Hematopoietic multipotent progenitor cell treated with erythropoietin and hydrocortisone succinate and interleukin-3 and kit ligand, for 8 days (in vitro differentiated cells): ENCODE measurements at places on chromosomes 7 and 10.

- DNase-seq: no peak
These were observed 7.3 kb upstream of the TCERG1L start for GRCh38 chr10:131318814-131319213.

GRCh38 chr7:101321491-101322401 lies at the start of gene IFT22:
Gene IFT22, minus strand, starts transcription at chr7:101321812. Its CDS starts 103 bp downstream, at chr7:101321709.
- peak; percentile 93 for DNase-seq

DNA sequence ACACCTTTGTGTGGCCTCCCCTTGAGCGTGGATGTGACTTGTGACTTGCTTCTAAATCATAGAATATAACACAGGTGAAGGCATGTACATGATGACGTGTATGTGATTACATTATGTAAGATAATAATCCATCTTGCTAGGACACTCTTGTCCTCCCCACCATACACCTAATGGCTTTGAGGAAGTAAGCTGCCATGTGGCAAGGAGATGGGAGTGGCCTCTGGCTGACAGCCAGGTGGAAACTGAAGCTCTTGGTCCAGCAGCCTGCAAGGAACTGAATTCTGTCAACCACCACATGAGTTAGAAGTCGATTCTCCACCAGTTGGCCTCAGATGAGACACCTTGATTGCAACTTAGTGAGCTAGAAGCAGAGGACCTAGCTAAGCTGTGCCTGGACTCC lies 67.4 kb upstream of the ELN start:
- peak; percentile 68 for DNase-seq

GRCh38 chr10:84213076-84213475 lies 12.3 kb downstream of the LRIT2 start:
- no peak for DNase-seq

DNA sequence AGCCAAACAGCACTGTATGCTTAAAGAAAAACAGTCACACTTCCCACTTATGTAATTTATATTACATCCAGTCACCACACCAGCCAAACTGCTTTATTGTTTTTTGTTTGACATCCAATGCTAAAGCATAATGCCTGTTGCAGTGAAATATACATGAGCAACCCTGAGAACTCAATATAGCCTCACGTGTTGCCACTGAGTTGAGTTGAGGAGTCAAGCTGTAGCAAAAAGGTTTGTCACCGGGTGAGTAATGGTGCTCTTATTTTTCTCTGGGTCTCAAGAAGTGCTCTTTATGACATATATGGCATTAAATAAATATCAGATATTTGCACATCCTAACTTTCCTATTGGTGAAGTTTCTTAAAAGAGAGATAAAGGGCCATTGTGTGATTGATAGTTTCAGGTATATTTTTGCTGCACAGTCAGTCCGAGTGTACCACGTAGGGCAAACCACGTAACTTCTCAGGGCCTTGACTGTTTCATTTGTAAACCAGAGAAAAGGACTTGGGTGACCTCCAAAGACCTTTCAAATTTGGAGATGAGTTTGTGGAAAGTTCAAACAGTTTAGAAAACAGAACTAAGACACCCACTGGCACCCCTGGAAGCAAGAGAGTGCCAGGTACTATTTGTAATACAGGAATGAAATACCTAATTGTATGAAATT lies 168.5 kb downstream of the CFTR start:
- no peak for DNase-seq

DNA sequence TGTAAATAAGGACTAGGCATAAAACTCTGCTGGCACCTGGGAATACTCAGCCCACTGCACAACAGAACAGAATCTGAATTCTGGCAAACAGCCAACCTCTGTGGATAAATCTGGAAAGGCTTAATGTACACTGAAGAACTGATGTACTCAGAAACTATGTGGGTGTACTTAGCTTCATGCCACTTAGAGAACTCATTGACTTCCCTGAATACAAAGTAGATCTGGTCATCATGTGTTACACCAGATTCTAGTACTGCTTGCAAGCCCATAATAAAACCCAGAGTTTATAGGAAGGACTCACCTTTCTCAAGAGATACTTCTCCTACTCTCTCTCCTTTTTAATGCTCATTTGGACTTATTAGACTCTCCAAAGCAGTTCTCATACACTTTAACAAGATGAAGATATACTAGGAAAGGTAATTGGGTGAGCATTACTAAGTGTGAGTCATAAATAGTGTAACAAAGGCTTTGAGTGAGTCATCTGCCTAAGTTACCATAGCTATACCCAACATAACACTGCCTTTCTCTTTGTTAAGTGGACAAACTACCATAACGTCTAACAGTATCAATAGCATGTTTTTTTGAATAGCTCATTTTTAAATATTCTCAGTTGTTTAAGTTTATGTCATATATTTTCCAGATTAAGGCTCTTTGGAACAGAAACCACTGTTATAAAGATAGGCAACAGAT lies 309.1 kb downstream of the MDFIC start:
- no peak for DNase-seq

DNA sequence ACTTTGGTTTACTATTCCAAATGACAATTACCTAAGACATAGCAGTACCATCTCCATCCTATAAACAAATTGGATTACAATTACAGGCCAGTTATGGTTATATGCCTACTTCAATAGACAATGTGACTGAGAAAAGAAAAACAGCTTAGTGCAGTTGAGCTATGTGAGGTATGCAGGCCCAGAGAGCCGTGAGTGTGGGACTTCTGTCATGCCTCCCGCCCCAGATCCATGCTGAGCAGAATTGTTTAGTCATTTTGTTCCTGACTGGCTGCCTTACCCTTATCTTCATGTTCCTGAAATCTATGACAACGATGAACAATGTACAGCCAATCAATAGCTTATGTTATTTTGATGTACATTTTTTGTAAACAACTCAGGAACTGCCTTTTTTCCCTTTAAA lies 21.7 kb downstream of the LARP4B start:
- no peak for DNase-seq

DNA sequence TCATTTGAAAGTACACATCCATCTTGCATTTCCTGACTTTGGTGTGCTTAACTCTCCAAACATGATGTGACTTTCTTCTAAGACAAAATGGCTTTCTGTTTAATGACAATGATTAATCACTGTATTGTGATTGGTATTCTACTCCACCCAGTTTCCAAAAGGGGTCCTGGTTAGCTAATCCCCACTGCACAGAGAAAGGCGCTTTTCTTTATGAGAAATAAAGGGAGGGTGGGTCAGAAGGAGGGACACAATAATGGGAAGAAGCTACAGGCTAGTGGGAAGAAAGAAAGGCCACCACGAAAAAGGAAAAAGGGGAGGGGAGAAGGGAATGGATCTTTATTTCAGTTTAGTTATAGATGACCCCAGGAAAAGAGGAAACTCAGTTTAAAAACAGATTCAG lies 69.2 kb downstream of the PRTFDC1 start:
- DNase-seq: no peak
